Mucosa of descending colon (tissue), 3 donors: ENCODE measurements at places on chromosomes 7 and 10. TPM values are rescaled to one million over a fixed set of nuclear protein-coding genes. Genes with fewer than 3 reads are reported as not detected.

ANXA8L1 gene
- not detected for total RNA-seq

CTBP2 gene
- total RNA-seq = 109 TPM

SLC18A2 gene
- total RNA-seq = 1.6 TPM

CPED1 gene
- 8.8 TPM for total RNA-seq

UTF1 gene
- not detected for total RNA-seq

FBXL15 gene
- total RNA-seq = 20.5 TPM

OPALIN gene
- not detected for total RNA-seq

CLDN3 gene
- total RNA-seq = 534 TPM
